ENCODE measurements at places on chromosomes 6 and 20.
A peak's percentile ranks its signal among the peaks of the same experiment; 100 is the strongest.

- DNase-seq: no peak
Measured at GRCh38 chr20:2236256-2236655, 59.5 kb upstream of the TGM3 start.

GRCh38 chr6:124190256-124190655 lies 386.6 kb downstream of the NKAIN2 start:
- no peak for DNase-seq

DNA sequence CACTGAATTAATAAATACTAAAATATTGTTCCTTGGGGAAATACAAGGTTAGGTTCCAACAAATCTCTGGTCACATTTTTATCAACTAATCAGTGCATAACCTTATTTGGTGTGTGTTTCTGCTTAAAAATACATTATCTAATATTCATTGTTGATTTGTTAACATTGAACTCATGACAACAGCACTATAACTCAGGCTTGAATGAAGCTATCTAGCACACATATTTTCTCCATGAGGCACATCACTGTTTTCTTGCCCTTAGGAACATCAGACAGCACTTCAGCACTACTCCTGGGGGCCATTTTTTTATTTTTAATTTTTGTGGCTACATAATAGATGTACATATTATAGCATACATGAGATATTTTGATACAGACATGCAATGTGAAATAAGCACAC lies 277.2 kb upstream of the NT5E start:
- no peak for DNase-seq

DNA sequence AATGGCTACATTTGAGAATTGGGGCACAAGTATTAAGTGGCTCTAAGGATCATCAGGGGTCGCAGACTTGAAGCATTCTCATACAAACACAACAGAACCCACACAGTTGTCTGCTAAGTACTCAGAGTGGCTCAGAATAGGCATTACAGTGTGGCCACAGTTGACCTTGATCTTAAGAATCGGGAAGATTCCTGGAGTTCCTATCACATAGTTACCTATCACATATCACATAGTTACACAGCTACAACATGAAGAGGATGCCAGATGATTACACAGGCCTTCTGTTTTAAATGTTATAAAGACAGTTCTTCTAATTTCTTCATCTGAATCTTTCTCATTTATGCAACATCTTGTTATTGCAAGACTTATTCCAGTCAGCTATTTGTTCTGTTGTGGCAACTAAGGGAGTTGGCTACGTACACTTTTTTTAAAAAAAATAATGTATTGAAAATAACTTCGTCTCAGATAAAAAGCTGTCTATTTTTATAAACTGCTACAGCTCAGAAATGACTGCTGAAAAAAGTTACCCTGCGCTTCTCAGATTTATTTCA lies 129.0 kb downstream of the REV3L start:
- DNase-seq: no peak

- DNase-seq: no peak
Measured at GRCh38 chr6:23091795-23092194, 522.4 kb downstream of the HDGFL1 start.

DNA sequence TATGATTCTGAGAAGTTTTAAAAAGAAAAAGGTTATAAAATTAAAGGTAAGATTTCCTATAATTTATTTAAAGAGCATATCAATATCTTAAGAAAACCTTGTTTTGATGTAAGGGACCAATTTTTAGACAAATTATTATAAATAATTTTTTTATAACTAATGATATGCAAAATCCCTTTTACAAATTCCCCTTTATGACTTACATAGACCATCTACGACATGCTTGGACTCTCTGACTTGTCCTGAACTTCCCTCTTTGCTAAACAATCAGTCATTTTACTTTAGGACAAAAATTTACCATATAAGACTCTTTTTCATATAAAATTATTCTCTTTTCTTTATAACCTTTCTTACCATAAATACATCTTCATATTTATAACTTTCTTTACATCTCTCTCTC lies 15.3 kb upstream of the ANGPT4 start:
- no peak for DNase-seq

DNA sequence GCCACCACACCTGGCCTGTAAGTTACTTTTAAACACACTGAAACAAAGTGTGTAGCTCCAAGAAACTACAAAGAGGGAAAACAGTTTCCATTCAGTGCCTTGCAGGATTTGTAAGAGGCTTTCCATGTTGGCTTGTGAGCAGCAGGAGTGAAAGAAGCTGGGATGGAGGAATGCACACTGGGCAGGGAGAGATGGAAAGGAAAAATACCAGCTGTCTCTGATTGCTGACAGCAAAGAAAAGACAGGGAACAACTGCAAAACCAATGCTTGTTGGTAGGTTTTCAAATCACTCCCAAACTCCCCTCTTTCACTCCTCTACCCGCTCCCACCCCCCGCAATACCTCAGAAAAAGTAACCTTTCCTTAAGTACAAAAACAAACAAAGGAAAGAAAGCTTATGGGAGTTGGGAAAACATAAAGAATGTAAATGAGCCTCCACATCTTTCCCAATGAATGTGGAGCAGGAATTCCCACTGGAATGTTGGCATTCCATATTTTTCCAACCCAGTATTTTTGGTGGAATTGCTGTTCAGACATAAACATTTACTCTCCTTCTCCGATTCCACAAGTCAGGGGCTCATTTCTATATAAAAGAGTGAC lies 166.1 kb downstream of the THBS2 start:
- DNase-seq: no peak

- DNase-seq: no peak
Measured at GRCh38 chr6:151445482-151445881, 6.4 kb downstream of the RMND1 start.

GRCh38 chr6:117290173-117290846 lies 25.0 kb downstream of the VGLL2 start:
- no peak for DNase-seq

DNA sequence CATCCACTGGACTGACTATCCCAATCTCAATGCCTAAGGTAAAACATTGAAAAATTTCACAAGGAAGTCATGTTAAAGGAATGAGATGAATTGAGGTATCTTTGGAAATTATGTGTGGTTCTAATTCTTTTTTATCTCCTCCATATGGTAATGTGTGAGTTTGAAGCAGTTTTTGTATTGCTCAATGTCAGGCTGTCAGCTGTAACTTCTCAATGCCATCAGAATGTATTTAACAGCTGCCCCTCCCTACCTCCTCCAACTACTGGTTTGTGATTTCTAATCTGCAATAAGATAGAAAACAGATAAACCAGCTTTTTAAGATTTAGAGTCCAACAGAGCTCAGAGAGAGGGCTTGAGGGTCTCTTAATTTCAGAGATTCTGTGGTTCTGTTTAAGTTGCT lies 1005.8 kb upstream of the ADGRB3 start:
- DNase-seq: no peak

DNA sequence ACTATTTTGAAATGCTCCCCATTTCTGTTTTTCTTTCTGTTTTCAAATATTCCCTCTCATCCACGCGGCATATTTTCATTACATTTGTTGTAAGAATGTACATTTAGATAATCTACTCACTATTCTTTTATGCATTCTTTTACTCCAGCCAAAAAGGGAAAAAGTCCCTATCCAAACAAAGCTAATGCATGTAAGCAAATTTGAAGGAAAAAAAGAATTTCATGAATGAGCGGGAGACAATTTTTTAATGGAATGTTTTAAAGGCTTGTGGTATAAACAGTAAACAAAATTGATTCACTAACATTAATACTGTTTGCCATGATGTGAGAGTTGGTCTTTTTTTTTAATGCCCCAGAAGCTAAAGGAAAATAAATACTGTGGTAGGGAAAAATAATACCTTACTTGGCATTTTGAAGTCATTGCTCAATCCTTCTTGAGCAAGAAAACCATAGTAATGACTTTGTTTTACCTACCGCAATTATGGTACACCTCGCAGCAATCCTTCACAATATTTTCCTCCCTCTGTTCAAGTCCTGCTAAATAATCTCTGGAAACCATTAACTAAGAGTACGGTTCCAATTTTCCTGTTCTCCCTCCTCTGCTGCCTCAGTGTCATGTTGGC lies 79.0 kb downstream of the BACH2 start:
- DNase-seq: no peak

DNA sequence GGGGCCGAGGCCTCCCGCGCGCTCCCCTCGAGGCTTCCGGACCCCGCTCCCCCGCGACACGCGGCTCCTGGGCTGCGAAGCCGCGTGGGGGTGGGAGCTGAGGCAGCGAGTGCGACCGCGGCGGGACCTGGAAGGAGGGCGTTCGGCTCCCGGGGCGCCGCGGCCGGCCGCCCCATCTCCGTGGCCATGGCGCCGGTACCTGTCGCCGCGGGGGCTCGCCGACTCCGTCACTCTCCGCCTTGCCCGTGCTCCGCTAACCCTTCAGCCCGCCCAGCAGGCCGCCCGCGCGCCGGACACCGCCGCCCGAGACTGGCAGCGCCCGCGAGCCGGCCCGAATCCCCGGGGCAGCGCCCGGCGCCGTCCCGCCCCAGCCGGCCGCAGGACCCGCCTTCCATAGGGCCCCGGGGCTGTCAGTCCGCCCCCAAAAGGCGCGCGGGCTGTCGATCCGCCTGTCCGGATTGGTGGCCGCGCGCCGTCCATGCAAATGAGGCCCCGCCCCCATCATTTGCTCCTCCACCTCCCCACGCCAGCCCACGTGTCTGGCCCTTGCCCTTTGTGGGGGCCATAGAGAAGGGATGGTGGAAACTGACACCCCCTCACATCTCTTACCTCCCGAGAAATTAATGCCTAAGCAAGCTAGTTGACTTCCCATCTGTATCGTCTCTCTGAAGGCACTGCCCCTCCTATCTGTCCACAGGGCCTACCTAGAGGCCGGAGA lies at the start of gene FKBP5:
TSS of gene FKBP5 (minus strand) at position 311 of the 718 bp plus-strand sequence. CDS start 46,091 bp downstream, outside the sequence.
- DNase-seq: peak; percentile 75

- no peak for DNase-seq
Measured at GRCh38 chr20:2416541-2417212, 36.0 kb downstream of the TGM6 start.

DNA sequence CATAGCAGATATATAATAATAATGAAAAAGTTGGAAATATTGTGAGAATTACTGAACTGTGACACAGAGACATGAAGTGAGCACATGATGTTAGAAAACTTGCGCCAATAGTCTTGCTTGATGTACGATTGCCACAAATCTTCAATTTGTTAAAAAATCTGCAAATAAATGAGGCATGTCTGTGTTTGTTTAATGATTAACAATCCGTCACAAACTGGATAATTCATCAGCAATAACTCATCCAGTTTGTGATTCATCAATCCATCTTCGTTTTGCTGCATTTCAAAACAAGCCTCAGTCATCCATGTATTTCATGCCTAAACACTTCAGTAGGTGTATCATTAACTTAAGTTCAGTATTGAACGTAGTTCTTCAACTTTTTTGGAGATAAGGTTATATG lies 25.5 kb upstream of the SMIM26 start:
- DNase-seq: no peak

DNA sequence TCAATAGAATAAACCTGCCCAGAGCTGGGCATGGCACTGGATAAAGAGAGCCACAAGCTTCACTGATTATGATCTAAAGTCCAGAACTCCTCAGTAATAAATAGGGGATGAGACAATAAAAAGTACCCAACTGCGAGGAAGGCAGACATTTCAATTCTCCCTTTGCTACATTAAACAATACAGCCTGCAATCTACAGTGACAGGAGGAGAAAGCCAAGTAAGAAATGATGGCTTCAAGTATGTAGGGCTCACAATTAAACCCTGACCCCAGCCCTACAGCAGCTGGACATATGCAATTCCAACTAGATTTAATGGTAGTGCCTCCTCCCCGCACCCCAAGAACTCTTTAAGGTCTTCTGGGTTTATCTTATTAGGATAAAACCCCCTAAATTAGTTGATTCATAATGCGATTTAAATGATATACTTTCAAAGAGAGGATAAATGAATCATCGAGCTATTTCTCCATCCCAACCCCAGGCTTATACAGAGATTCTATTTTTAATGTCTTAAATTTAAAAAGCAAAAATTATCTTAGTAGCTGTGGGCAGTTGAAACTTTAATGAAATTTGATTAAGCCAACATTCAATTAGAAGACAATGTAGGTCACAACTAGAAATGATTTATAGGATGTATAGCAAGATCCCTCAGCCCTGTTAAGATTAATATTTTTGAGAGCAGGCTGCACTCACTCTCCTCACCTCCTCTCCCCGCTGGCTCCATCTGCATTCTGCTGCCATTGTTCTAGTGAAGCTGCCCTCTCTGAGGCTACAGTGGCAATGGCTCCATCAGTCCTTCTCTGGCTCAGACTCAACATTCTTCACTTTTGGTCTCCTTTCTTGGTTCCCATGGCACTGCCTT lies 57.1 kb downstream of the OGFRL1 start:
- DNase-seq: no peak

DNA sequence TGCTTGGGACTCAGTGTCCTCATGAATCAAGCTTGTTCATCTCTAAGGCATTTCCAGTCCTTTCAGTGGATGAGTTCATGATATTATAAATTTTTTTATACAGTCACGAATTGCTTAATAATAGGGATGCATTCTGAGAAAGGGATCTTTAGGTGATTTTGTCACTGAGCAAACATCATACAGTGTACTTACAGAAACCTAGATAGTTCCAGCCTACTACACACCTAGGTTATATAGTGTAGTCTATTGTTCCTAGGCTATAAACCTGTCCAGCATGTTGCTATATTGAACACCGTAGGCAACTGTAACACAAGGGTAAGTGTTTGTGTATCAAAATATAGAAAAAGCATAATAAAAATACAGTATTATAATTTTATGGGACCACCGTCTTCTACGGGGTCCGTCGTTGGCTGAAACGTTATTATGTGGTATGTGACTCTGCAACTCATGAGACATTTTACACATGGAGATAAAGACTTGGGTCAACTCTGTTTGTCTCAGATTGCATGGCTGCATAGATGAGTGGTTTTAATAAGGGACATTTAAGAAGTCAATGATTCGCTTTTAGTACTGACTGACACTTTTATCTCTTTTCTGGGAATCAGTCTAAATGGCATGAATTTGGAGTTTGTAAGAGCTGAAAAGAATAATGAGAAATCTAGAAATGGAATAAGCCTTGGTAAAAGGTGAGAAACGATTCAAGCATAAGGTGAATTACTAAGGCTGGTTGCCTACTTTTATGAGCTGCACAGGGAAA lies 33.2 kb downstream of the CLIC5 start:
- no peak for DNase-seq

DNA sequence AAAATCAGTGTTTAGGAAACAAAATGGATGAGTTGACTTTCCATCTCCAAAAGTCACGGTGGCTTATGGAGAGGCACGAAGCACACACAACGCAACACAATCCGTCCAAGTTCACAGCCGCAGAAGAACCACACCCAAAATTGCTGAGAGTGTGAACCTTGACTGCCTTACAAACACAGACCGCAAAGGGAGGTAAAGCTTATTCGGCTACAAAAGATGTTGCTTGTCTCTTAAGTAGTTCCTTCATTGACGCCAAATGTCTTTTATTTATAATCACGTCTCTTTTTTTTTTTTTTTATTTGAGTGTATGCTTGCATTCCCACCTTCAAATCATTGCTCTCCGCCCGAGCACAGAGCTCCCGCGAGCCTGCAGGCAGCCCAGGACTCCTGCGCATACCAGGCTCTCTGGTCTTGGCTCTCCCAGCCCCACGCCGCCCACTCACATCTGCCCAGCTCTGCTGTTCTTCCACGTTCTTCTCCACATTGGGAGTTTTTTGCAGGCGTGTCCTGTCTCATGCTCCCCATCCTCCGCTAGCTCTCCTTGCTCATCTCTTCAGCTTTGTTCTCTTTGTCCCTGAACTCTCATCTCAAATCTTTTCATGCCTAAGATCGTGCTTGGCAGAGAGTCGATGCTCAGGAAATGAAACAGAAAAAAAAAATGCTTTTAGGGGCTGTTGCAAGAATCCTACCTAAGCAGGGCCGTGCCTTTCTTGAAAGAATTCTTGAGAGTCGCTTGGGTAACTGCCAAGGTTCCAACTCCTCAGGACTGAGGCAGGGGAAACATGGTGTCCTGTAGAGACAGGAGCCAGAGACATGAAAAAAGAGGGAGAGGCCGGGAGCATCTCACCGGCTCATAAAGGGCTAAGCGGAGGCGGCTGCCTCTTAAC lies 25.8 kb downstream of the LY86 start:
- DNase-seq: no peak
